ENCODE measurements at places on chromosomes 13 and 19. TPM values are rescaled to one million over a fixed set of nuclear protein-coding genes. Genes with fewer than 3 reads are reported as not detected.

DNA sequence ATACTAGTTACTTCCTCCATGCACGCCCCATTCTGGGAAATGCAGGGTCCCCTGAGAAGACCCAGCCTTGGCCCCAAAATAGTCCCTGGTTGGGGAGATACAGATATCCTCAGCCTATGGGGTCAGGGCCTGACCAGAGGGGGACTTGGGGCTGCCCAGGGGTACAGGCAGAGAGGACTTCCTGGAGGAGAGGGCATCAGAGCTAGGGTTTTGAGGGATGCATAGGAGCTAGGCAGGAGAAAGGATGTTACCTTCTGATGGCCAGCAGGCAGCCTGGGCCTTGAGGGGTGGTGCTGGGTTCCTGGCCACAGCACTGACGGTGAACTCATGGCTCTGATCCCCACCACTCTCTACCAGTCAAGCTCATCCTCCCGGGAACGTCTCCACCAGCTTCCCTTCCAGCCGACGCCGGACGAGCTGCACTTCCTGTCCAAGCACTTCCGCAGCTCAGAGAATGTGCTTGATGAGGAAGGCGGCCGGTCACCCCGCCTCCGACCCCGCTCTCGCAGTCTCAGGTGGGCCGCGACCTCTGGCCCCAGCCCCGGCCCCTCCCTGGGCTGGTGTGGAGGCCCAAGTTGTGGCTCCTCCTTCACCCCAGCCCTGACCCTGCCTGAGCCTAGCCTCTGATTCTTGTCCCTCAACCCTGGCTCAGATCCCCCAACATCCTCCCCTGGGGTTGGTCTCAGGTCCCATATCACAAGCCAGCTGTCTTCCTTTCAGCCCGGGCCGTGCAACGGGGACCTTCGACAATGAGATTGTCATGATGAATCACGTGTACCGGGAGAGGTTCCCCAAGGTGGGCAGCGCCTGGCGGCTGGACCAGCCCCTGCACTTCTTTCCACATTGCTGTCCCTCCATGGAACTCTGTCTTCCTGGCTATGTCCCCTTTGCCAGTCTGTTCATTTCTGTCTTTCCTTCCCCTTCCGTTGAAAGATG lies 25.6 kb downstream of the MAST3 start:
- peaks cover 62% of the 10 kb centered on the region for H3K36me3 ChIP-seq
- H3K27me3 ChIP-seq = no peaks in the 10 kb centered on the region
- peaks cover 14% of the 10 kb centered on the region for H3K4me1 ChIP-seq
- H3K4me3 ChIP-seq = no peak overlapping the region

JSRP1 gene
- not detected for total RNA-seq

CCDC194 gene
- not detected for total RNA-seq

DNA sequence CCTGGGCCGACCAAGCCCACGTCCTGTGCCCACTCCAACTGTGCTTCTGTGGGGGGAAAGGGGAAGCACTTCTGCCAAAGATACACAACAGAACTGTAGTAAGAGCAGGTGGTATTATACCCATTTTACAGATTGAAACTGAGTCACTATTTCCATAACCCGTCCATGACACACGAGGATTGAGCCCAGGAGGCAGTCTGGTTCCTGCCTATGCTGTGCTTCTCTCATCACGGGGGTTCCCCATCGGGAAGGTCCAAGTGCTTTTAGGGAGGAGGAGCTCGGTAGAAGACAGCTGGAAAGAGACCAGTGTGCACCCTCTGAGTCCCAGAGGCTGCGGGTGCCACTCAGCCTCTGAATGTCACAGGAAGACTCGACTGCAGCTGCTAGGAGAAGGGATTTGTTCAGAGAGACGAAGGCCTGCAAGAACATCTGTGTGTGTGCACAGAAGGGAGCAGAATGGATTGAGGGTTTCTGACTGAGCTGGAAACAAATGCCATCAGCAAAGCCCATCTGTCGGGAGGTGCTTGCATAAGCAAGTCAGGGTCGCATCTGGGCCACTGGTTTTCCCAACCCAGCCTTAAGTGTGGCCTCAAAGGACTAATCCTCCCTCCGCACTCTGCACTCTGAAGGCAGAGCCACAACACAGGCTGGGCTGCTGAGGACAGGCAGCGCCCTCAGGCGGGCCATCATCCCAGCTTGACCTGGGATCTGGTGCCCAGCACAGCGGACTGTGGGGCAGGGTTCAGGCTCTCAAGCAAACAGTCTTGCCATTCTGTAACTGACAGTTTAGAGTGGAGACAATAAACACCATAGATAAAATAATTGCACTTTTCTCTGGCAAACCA lies 150.0 kb downstream of the DPF1 start:
- H3K4me1 ChIP-seq = peaks cover 9% of the 10 kb centered on the region
- DNase-seq = no peak
- no peak overlapping the region for H3K27ac ChIP-seq
- no peak overlapping the region for H3K4me3 ChIP-seq

DNA sequence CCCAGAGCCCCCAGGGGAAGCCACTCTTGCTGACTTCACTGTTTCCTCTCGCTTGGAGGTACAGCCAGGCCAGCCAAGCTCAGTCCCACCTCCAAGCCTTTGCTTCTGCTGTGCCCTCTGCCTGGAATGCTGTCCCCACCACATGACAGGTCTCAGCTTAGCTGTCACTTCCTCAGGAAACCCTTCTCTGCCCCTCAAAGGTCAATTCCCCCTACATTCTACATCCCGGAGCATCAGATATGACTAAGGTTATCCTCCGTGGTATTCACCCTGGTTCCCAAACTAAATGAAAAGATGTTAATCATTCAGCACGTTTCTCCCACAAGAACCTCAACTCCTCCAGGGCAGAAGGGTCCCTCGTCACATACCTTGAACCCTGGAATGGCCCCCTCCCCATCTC lies 53.5 kb downstream of the PTPRS start:
- peaks cover 15% of the 10 kb centered on the region for H3K27me3 ChIP-seq
- no peak overlapping the region for H3K27ac ChIP-seq
- H3K4me3 ChIP-seq = no peak overlapping the region
- peaks cover 4% of the 10 kb centered on the region for H3K36me3 ChIP-seq
- H3K4me1 ChIP-seq = peaks cover 68% of the 10 kb centered on the region

DNA sequence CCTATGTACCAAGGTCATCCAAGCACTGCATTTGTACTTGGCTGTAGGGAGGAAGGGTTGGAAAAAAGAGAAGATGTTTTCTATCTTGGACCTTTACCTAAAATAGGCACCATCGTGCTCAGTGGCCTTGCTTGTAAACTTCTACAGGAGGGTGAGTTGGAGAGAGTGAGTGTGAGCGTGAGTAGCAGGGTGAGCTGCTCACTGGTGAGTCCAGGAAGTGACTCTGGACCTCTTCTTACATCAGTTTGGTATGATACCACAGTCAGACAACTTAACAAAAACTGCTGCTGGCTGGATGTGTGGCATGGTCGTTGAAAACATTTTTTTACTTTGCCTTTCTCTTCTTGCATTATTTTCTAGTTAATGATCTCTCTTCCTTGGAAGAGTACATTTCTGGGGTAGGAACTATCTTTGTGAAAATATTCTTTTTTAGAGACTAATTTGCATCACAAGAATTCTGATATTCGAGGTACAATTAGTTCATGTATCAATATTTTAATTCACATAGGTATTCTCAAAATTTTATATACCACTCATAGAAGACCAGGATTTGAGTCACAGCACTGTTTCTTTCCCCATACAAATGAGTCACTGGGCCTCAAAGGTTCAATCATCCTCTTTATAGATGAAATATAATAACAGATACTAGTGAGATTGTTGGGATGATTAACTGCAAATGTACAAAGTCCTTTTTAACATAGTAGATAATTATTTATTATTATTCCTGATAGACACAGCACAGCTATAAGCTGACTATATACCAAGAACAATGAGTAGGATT lies 651 bp downstream of the SERPINE3 start:
- H3K27ac ChIP-seq = no peak overlapping the region
- H3K36me3 ChIP-seq = no peaks in the 10 kb centered on the region
- no peak overlapping the region for H3K4me3 ChIP-seq
- DNase-seq = no peak
- no peaks in the 10 kb centered on the region for H3K27me3 ChIP-seq

DNA sequence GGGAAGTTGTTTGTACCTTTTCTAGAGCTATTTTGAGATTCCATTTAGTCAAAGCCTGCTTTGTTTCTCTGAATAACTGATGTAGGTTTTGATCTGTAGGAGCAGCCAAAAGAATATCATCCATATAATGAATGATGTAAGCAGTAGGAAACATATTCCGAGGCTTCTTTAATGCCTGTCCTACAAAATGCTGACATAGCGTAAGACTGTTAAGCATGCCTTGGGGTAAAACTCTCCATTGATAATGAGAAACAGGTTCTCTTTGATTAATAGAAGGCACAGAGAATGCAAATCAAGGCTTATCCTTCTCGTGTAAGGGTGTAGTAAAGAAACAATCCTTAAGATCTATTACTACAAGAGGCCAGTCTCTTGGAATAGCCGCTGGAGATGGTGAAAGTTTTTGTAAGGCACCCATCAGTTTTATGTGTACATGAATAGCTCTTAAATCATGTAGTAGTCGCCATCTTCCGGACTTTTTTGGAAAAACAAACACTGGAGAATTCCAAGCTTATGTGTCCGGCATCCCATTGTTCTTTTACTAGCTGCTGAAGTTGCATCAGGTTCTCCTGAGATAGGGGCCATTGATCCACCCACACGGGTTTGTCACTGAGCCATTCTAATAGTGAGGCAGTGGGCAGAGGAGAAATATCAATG lies 13.5 kb downstream of the FPR3 start:
- H3K4me1 ChIP-seq = no peaks in the 10 kb centered on the region
- no peaks in the 10 kb centered on the region for H3K27me3 ChIP-seq
- DNase-seq = no peak
- H3K27ac ChIP-seq = no peak overlapping the region

ICAM5 gene
- total RNA-seq = not detected

GRCh38 chr19:48768994-48769713 lies 13.8 kb downstream of the FGF21 start:
- DNase-seq = no peak
- no peak overlapping the region for H3K4me3 ChIP-seq
- H3K4me1 ChIP-seq = peaks cover 3% of the 10 kb centered on the region
- no peaks in the 10 kb centered on the region for H3K36me3 ChIP-seq
- no peaks in the 10 kb centered on the region for H3K27me3 ChIP-seq

DNA sequence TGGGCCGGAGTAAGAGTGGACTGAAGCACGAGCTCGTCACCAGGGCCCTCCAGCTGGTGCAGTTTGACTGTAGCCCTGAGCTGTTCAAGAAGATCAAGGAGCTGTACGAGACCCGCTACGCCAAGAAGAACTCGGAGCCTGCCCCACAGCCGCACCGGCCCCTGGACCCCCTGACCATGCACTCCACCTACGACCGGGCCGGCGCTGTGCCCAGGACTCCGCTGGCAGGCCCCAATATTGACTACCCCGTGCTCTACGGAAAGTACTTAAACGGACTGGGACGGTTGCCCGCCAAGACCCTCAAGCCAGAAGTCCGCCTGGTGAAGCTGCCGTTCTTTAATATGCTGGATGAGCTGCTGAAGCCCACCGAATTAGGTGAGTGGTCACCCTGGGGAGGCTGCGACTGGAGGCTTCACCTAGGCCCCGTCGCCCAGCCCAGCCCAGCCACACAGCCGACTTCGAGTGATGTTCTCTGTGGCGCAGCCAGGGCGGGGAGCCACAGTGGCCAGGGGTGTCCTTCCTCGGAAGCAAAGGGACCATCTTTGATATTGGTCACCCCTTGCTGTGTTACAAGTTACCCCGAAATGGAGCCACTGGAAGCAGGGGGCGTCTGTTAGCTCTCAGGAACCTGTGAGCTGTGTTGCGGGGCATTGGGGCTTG lies 5.6 kb downstream of the PIAS4 start:
- peaks cover 22% of the 10 kb centered on the region for H3K36me3 ChIP-seq
- H3K27ac ChIP-seq = no peak overlapping the region
- no peak overlapping the region for H3K4me3 ChIP-seq
- H3K27me3 ChIP-seq = no peaks in the 10 kb centered on the region
- peaks cover 72% of the 10 kb centered on the region for H3K4me1 ChIP-seq

Measured in esophagus squamous epithelium (tissue), 5 donors.